Activated CD8-positive, alpha-beta memory T cell treated with anti-CD3 and anti-CD28 coated beads, Interleukin-2, amount 50 U/mL, for 4 hours (primary cell): ENCODE measurements at places on chromosomes 3 and 15.

GRCh38 chr15:74174958-74175253 is 1.4 kb downstream of the ISLR start:
- DNase-seq: no peak

DNA sequence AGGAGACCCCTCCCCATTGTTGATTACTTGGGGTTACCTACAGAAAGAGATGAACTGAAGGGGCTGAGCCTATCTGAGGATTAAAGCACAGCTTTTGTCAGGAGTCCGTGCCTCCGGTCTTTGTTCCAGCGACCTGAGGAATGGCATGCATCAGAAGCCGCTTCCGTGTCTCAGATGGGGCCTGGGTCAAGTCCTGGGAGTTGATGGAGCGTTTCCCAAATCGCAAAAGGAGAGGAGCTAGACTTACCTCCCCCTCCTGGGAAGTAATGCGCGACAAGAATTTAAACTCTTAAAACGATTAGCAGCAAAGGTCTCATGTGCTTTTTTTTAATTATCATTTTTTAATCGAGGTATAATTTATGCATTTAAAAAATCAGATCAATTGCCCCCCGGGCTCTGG is 983 bp upstream of the ALDH1A3 start:
- no peak for DNase-seq

DNA sequence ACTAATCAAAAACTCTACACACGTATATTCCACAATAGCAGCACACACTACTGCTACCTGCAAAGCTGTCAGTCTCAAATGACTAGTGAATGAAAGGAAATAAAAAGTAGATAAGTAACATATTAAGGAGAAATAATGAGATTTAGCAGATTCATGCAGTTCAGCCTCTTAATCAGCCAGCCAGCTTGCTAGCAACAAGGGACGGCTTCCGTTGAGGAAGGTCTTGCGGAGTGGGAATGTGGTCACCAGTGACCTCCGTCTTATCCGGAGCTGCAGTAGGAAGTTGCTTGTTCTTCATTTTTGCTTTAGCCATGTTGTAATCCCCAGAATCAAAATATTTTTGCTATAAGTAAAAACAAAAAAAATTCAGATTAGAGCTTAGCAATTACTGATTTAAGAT is 17.1 kb downstream of the ARPP19 start:
- DNase-seq: no peak

DNA sequence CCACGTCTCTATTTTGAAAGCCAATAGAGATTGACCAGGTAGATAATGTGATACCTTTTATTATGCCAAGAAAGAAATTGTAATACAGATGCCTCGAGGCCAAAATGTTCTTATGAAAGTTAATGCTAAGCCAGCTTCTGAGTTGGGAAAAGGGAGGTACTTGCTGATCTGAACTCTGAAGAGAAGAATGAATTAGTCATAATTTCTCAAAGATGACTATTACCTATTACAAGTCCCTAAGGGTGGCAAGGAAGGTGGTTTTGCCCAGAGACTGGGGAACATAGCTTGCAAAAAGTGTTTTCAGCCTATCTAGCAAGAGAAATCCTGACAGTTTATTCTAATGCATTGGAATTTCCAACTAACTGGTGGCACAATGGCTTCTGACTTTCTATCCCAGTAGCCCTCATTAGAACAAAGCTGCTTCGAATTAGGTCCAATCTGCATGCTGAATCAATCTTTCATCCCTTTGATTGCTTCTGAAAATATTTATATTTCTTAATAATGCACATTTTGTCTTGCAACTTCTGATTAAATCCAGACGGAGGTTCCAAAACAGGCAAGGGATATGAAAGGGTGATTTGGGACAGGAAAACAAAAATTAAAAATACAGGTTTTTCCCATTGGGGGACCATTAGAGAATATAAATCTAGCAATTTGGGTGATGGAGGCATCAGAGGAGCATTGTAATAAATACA is 17.7 kb upstream of the NR2F2 start:
- no peak for DNase-seq

DNA sequence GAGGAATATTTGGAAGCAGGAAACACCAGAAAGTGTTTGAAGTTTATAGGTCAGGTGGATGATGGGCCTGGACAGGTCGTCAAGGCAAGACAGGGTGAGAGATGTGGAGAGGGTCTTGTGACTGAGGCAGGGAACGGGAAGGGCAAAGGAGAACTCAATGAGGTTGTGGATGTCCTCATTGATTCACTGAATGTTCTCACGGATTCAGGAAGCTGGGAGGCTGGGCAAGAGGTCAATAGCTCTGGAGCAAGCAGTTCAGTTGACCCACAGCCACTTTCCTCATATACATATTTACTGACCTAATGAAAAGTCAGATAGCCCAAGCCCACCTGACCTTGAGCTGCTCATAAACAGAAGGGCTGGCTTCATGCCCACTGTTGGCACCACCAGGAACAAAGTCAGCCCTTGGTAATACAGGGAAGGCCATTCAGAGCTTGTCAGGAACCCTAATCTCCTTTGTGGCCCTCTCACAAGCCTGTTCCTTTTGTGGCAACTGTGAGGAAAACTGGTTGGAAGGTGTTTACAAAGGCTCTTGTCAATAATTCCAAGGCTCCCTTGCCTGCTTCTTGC is 31.6 kb downstream of the ARRDC4 start:
- no peak for DNase-seq

GRCh38 chr15:89321521-89322410 is 12.9 kb downstream of the POLG start:
- DNase-seq: no peak
